ENCODE measurements at places on chromosomes 3 and 15.

DNA sequence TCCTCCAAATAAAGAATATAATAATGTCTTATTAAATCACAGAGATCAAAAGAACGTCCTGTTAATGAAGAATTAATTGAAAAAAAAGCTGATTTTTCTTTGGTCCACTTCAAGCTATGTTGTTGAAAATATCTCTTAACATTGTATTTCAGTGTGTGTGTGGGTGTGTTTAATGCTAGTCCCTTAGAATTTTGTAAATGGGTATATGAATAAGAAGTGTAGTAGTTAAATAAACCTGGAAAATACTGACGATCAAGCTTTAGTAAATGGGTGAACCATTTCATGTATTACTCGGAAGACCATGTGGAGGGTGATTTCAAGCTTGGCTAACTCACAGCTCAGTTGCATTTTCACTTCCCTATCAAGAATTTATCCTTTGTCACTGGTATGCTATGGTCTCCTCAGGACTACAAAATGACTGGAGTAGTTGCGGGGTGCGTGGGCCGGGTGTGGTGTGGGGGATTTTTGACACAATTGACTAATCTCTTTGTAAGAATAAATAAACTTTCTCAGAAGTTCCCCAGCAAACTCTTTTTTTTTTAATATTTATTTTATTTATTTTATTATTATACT lies 586.4 kb downstream of the GRM7 start:
- DNase-seq: no peak

DNA sequence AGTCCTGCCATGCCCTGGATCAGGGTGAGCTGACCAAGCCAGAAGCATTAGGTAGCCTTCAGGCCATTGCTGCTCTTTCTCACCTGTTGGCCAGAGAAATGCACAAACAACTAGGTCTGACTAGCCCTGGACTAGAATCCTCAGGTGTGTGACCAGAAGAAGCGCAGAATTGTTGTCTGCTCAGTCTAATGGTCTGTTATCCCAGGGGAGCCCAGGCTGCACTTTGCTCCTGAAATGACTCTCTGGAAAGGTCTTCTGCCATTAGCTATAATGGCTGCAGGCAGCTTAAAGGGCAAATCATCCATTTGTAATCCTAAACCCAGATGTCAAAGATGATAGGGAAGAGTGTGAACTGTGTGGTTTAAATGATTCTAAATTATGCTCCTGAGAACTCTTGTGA lies 246.1 kb downstream of the NFKBIZ start:
- no peak for DNase-seq

DNA sequence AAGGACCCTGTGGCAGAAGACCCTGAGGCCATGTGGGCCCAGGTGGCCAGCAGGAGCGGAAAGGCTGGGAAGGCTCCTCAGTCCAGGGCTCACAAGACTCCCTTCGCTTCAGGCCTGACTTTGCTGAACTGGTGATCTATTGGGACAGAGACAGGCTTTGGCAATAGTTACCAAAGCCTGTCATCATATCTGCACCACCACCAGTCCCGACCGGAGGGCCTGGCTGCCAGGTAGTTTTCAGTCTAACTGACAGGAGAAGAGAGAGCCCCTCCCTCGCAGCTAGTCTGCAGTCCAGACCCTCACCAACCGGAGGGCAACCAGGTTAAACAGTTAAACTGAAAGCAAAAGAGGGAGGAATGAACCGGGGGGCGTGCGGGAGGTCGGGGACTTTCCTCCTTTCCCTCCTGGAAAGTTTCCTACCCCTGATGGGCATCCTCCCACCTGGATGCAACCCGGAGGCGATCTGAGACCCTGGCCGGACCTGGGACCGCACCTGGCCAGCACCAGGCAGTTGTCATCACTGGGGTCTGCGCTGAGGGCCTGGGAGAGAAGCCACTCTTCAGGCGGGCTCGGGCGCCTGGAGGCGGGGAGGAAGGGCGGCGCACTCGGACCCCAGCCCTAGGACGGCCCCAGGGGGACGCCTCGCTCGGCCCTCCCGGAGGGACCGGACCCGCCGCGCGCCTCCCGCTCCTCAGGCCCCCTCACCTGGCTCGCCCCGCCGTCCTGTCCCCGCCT lies 435 bp downstream of the RAB27A start:
- DNase-seq: no peak

DNA sequence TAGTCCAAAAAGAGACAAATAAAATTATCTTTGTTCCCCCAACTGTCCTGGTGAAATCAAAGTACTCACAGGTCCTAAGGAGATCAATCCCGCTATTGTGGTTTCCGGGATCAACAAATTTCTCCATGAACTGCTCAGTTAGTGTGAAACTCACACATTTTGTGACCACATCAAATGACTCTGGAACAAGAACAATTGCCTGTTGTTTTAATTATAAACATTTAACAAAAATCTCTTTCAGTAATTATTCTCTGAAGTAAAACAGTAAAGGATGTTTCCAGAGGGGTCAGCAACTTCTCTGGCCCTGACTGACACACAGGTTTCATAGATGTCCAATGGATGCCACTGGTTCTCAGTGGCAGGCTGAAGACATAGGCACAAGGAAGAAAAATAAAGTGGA lies 3.9 kb downstream of the CLDND1 start:
- no peak for DNase-seq

DNA sequence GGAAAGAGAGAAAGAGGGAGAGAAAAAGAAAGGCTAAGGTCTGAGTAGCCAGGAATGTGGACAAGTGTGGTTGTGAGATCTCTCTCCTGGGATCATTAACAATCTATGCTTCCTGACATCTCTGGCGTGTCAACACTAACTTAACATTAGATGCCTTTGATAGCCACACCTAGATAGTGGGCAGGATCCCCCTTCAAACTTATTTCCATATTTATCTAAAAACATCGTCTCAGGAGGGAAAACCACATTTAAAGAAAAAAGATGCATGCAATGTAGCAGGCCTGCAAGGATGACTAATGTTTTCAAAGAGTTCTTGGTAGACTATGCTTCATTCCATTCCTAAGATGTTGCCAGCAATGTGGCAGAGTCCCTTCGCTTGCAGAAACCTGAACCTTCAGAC lies 80.9 kb downstream of the MLH1 start:
- DNase-seq: no peak

- DNase-seq: no peak
These were observed 89.7 kb upstream of the PHLDB2 start for GRCh38 chr3:111769110-111769991.

DNA sequence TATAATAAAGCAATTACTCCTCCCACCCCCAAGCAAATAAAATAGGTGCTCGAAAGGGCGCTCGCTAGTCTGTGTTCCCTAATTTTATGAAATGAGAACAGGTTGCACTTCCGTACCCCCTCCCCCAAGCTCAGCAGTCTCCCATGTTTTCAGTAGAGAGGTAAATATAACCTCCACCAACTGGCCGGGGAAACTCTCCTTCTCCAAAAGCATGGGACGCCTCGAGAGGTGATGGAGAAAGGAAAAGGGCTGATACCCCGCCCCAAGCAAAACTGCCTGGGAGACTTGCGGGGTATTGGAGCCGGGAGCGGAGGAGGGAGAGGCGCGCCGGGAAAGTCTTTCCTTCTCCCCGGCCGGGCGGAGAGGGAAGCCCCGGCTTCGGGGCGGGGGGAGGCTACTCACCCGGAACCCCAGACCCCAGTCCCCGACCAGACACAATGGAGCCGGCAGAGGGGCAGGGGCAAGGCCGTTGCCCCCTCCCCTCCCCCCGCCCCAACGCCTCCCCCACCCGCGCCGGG lies 605 bp downstream of the DCUN1D1 start:
- DNase-seq: no peak

DNA sequence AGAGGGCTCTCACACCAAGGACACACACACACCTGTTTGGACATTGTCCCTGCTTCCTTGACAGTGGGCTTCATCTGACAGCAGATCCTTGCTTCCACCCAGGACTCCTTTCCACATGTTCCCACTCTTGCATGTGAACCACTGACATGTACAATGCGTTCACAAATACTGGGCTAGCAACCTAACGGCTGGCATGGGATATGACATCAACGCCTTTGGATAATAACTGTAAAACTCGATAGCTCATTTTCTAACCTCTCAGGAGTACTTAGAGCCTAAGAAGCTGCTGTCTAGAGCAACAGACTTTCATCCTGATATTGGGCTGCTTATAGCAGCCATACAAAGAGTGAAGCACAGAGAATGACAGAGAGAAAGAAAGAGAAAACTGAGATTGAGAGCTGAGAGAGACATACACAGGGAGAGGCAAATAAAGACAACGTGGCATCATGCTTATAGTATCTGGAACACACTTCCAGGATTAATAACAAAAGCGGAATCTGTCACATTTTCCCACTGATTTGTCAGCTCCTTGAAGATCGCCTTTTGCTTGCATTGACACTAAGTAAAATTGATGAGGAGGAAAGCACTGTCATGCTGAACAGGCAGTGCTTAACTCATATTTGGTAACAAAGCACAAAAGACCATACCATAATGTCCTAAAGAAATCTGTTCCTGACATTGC lies 1.7 kb downstream of the GUCA1C start:
- DNase-seq: no peak

DNA sequence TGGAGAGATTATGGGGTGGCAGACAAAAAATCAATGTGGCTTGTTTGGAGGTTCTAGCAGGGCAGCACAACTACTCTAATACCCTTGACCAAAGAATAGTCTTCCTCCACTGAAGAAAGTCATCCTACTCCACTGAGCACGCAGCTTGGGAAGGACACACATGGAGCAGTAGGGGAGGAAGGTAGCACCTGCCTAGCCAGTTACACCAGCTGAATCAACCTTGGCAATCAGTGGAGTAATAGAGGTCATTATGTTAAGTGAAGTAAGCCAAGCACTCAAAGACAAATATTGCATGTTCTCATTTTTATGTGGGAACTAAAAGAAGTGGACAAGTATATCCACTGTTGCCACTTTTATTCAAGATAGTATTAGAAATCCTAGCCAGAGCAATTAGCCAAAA lies 555.8 kb upstream of the ALCAM start:
- DNase-seq: no peak

GRCh38 chr3:186128158-186128557 lies 19.3 kb upstream of the ETV5 start:
- DNase-seq: no peak

- DNase-seq: no peak
These were observed 51.7 kb downstream of the SCN11A start for GRCh38 chr3:39000008-39000450.

DNA sequence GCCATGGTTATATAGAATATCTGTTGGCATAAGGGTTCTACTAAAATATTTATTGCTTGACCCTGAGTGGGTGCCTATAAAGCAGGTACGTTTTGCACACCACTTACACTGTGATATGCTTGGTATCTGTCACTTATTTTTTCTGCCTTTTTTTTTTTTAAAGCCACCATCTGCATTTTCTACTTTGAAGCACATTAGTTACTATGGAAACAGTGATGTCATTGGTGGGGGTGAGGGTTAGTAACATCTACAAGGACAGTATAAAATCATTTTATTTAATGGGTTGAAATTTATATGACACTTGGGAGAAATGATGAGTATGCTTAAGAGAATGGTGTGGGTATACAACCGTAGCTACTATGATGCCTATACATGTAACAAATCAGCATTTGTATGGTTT lies 25.6 kb downstream of the SLCO3A1 start:
- DNase-seq: no peak

- DNase-seq: no peak
These were observed 80.1 kb downstream of the AQR start for GRCh38 chr15:34889476-34889875.

DNA sequence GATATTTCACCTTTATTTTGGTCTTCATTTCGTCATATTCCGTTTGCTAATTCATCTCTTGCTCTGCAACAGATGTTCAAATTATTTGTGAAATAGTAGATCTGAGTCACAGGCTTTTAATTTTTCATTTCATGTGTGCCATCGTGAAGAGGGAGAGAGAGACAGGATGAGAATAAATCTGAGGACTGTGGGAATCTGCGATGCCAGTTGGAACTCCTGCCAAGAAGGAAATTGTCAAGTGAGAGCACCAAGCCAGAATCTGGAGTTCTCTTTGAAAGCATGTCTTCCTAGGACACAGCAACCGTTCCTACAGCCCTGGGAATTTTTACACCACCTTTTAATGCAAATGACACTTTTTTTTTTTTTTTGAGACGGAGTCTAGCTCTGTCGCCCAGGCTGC lies 48.8 kb downstream of the NSMCE3 start:
- DNase-seq: no peak

DNA sequence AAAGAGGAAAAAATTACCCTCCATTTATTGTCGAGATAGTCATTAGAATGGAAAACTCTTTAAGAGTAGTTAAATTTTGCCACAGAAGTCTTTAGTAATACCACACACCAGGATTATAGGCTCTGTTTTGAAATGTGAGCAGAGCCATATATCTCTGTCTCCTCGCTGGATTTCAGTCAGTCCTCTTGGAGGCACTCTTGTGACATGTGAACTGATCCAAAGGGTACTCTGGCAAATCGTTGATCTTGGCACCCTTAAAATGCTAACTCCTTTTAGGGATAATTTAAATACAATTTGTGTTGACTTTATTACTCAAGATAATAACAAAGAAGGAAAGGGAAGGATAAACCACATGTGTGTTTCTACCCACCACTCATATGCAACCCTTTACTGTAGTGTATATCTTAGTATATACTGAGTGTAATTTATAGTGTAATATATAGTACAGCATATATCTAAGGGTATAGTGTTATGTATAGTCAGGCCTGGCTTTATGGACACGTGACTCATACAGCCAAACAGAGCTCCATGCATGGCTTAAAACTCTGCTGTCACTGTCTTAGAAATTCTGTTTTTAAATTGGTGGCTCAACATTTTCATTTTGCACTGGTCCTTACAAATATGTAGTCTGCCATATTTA lies 12.3 kb upstream of the KPNA4 start:
- no peak for DNase-seq

- no peak for DNase-seq
These were observed 6.8 kb downstream of the PLA2G4F start for GRCh38 chr15:42149493-42150218.

DNA sequence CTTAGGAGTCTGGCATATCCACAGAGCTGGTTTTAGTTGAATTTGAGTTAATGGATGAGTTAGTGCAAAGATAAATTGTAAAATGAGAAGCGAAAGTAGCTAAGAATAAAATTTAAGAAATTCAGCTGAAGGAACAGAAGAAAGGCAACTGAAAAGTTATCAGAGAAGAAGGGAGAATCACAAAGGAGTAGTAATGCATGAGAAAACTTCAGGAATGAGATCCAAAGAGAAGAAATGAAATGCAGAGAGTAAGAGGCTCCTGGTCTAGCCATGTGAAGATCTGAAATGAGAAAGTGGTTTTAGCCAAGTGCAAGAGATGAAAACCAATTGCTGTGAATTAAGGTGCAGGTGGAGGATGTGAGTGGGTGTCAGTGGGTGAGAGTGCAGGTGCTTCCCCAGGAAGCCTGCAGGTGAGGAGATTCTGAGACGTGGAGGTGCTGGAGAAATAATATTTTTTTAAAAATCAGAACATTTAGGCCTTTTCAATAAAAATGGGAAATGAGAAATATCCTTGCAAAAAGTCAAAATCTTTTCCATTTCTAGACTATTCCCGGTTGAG lies 18.5 kb downstream of the KBTBD8 start:
- DNase-seq: no peak

GRCh38 chr15:74185710-74186348 lies 12.3 kb downstream of the ISLR start:
- no peak for DNase-seq

GRCh38 chr3:119774444-119774843 lies 7.5 kb upstream of the NR1I2 start:
- no peak for DNase-seq
